Stimulated activated CD4-positive, alpha-beta T cell treated with anti-CD3 and anti-CD28 coated beads, Interleukin-1b, Interleukin-23, amount 100 ng/mL, for 1 hour (primary cell): ENCODE measurements at places on chromosomes 3 and 15.
A peak's percentile ranks its signal among the peaks of the same experiment; 100 is the strongest.

GRCh38 chr3:30664459-30664858 lies 58.1 kb downstream of the TGFBR2 start:
- DNase-seq: no peak

- no peak for DNase-seq
Measured at GRCh38 chr3:169147238-169148008, 516.1 kb downstream of the MECOM start.

- no peak for DNase-seq
Measured at GRCh38 chr3:10213156-10213792, 35.0 kb upstream of the TATDN2 start.

DNA sequence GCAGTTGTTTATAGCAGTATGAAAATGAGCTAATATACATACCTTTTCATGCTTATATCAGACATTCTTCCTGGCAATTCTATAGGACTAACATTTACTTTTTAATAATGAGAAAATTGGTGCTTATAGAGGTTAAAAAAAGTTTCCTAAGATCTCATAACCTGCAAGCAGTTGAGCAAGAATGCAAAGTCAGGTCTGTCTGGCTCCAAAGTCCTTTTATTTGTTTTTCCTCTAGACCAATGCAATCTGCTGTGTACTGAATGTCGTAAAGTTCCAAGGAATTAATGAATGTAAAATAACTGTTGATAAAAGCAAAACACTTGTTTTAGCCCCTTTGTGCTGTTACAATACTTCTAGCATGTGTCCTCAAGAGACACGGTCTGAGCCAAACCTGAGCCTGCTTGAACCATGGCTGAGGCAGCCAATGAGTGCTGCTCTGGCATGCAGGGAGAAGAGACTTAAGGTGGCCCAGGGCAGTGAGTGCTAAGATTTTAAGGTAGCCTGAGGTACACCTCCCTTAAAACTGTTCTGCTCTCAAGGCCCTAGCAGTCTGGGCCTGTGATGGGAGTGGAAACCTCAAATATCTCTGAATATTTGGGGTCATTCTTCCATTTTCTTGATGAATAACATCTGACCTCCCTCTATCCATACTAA lies 555.1 kb upstream of the NAALADL2 start:
- DNase-seq: no peak

DNA sequence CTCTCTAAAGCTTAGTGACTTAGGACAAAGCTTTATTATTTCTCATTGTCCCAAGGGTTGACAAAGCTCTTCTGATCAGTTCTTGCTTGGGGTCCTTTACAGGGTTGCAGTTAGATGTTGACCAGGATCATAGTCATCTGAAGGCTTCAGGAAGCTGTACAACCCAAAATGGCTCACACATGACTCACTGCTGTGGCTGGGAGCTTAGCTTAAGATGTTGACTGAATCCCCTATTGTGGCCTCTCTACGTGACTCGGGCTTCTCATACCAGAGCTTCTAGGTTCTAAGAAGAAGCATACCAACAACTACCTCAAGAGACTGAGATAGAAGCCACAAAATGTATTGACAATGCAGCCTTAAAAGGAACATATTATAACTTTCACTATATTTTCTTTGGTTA lies 569.6 kb upstream of the ROBO2 start:
- no peak for DNase-seq

- DNase-seq: no peak
Measured at GRCh38 chr15:90837094-90837493, 31.3 kb upstream of the FURIN start.

GRCh38 chr3:23916152-23916885 lies 471 bp downstream of the NKIRAS1 start:
- no peak for DNase-seq

- DNase-seq: peak; percentile 72
Measured at GRCh38 chr3:50194128-50194902, 2.9 kb downstream of the GNAT1 start.
